Activated T-helper 17 cell treated with anti-CD3 and anti-CD28 coated beads, Interleukin-2, amount 50 U/mL, for 72 hours (primary cell): ENCODE measurements at places on chromosomes 11 and 22. TPM values are rescaled to one million over a fixed set of nuclear protein-coding genes. Genes with fewer than 3 reads are reported as not detected.

Gene YPEL1
- 0.91 TPM for total RNA-seq

Gene H19
- total RNA-seq, result not detected

Gene NUP50
- total RNA-seq, result 163 TPM

Gene TOLLIP
- total RNA-seq, result 27.6 TPM

Gene PPFIBP2
- 4.2 TPM for total RNA-seq

Gene MYBPC3
- total RNA-seq, result not detected

Gene OSM
- total RNA-seq, result 88.6 TPM

Gene OR2AG2
- total RNA-seq, result 0.08 TPM

Gene KRTAP5-10
- total RNA-seq, result not detected

Gene FXYD2
- not detected for total RNA-seq

Gene OR8G1
- not detected for total RNA-seq

Gene C22orf23
- 0.84 TPM for total RNA-seq

Gene RFPL1
- not detected for total RNA-seq

Gene TAGLN
- 5.1 TPM for total RNA-seq

Gene SESN3
- 9.7 TPM for total RNA-seq

Gene BAIAP2L2
- 2.1 TPM for total RNA-seq

Gene NXPE4
- total RNA-seq, result not detected

Gene DDIAS
- 17.3 TPM for total RNA-seq

Gene ABCC8
- not detected for total RNA-seq

Gene POTEH
- not detected for total RNA-seq

Gene DGAT2
- 2.4 TPM for total RNA-seq

Gene PIH1D2
- total RNA-seq, result 0.87 TPM

Gene SCN2B
- 0.11 TPM for total RNA-seq

Gene PTPN5
- total RNA-seq, result not detected

Gene B3GAT1
- total RNA-seq, result 0.17 TPM

Gene LRRC56
- 4.4 TPM for total RNA-seq

Gene CELSR1
- total RNA-seq, result 0.48 TPM

Gene SAA4
- not detected for total RNA-seq

Gene OR52L1
- total RNA-seq, result not detected

Gene BTG4
- total RNA-seq, result not detected
